ENCODE measurements at places on chromosomes 7 and 10.

DNA sequence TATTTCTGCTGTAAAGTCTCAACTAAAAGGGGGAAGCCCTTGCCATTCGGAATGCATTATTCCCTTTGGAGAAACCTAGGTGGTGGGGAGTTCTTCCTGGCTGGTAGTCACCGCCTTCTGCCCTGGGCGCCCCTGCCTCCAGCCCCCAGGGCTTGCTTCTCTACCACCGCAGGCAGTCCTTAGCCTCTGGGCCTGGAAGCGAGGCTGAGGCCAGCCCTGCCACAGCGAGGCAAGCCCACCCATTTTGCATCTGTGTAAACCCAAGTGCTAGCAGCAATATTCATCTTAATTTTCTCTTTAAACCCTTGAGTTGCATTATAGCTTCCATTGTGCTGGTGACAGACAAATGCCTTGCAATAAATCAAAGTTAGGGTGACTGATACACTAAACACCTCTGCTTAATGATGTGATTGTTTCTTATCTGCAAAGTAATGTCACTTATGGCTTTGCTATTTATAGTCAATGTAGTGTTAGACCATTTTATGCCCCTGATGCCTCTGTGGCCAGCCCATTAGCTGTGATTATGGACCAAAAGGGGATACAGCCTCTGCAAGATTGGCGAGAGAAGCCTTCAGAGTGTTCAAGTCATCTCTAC, 26.2 kb upstream of the MGMT start:
- DNase-seq = no peak

GRCh38 chr10:73965890-73966768, 31.8 kb upstream of the VCL start:
- DNase-seq = peak; percentile 87

GRCh38 chr10:72274730-72275350, 1.1 kb downstream of the DDIT4 start:
- DNase-seq = no peak

- no peak for DNase-seq
These were observed 192.1 kb upstream of the MKI67 start for GRCh38 chr10:128318366-128318765.

DNA sequence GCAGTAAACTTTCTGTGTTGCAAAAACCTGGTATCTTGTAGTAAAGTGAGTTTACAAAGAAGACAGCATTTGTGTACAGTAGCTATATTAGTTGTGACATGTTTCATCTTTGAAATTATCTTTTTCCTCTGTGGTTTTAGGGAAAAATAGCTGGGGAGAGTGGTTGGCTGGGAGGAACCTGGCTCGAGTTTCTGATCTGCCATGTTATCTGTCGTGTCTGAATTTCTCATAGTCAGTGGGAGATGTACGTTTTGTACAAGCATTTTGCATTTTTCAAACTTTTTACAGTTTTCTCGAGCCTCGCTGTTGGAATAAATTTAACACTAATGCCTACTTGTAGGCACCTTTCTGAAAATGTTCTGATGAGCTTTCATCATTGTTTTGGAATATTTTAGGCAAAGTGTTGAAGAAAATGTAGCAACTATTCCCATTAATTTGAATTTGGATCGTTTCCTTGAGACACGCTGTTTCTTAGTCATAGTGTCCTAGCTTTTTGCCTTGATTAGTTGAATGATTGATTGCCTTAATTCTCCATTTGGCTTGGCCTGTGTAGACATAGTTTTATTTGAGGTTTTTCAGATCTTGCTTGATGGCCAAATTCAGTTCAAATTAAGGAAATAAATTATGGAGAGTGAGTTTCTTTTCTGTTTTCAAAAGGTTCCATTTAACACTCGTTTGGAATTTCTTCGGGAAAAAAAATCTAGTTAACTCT, 65.1 kb downstream of the CAMK1D start:
- DNase-seq = no peak

DNA sequence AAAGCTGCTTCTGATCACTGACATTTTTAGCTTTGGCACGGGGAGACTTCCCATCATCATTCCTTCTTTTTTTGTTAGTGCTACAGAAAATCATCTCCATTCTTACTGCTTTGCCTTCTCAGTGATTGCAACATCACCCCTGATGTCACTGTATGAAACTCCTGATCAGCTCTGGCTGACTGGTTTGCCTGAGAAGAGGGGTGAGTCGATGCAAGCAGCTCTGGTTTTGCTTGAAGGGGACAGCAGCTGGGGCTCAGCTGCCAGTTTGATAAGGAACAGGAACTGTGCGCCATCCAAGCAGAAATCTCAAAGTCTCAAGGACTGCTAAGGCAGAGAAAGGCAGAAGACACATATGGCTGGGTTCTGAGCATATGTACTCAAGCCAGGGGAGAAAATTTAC, 808.5 kb upstream of the CELF2 start:
- no peak for DNase-seq
